ENCODE measurements at places on chromosomes 5 and 9.

DNA sequence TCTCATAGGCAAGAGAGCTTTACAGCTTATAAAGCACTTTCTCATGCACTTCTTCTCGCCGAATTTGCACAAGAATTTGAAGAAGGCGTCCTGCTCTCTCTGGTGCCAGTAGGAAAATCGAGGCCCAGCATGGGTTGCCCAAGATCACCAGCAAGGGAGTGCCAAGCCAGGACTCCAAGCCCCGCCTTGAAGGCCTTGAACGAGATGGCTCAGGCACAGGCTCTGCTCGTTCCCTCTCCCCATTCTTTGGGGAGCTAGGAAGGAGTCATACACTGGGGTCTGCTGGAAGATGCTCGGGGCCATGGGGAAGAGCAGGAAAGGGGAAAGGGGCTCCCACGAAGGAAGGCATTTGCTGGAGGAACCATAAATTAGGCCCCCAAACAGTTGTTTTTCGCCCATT lies 46.7 kb downstream of the PAX5 start:
- no peak for DNase-seq

DNA sequence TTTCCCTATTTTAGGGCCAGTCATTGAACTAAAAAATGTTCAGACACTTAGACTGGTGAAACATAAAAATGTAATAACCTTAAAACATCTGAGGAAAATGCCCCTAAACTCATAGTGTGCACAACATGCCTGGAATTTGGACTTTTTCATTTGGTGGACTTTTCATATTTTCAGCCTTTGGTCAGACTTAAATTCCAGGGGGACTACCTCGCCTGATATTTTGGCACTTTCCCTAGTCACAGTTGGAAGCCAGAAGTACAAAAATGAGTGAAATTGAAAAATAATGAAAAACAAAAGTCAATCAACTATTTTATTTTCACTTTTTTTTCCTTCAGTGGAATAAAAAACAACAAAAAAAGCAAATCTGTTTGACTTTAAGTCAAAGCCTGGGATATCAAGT lies 256.2 kb downstream of the ACTL7B start:
- DNase-seq, result no peak

DNA sequence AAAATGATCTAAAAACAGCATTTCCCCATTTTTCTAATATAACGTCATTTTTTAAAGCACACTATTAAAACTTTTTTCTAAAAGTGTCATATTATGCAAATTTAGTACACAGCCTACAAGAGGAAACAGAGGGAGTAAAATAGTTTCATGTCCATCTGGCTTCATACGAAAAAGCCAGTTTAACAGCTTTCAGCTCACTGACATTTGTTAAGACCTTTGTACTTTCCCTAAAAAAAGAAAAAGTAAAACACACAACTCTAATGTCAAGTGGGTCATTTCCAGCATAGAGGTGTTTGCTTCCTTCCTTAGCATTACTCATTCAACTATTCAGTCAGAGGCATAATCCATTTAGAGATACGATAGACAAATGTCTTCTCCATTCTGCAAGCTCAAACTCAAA lies 49.4 kb downstream of the ABHD17B start:
- DNase-seq, result no peak

DNA sequence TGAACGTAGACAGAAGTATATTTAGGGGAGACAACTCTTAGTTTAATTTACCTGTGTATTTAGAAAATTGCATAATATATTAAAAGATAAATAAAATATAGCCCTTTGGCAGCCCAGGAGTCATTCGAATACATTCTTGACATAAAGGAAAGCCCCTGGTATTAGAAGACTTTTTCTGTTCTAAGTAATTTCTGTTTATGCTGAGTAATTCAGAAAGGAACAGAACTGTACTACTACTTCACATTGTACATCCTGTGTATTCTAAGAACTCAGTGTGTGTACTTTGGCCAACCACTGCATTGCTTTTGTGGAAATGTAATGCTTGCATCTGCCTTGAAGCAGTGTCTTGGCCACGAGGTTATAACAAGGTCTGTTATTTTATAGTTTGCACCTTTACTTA lies 136.4 kb downstream of the KDM4C start:
- no peak for DNase-seq

GRCh38 chr5:169874621-169875020 lies 105.7 kb downstream of the INSYN2B start:
- no peak for DNase-seq

DNA sequence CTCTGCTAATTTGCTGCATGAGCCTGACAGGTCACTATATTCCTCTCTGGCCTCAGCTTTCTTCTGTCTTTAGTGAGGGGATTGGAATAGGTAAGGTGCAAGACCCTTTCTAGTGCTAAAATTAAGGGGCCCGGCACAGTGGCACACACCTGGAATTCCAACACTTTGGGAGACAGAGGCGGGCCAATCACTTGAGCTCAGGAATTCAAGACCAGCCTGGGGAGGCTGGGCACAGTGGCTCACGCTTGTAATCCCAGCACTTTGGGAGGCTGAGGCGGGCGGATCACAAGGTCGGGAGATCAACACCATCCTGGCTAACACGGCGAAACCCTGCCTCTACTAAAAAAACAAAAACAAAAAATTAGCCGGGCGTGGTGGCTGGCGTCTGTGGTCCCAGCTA lies 37.2 kb downstream of the EGR1 start:
- no peak for DNase-seq

DNA sequence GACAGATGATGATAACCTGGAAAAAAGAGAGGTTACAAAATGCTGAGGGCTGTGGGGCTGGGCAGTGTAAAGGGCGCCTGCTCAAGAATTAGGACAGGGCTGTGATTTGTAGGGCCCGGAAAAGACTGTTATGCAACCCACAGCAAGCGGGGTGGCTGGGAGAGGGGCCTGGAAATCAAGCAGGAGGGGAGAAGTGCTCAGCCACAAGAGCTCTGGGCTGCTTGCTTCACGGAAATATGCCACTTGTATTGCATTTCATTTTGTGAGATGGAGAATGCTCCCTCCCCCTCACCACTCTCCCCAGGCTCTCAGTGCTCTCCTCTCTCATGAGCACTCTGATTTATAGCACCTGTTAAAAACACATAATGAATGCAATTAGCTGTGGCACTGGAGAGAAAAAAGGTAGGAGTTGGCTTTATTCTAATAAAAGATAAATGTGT lies 8.4 kb upstream of the HAND1 start:
- no peak for DNase-seq

- DNase-seq, result no peak
Observed at GRCh38 chr9:129250786-129251185, 72.7 kb upstream of the IER5L start.

GRCh38 chr9:138020795-138021182 lies 143.2 kb downstream of the CACNA1B start:
- no peak for DNase-seq

GRCh38 chr5:135490245-135491037 lies 38.3 kb upstream of the TIFAB start:
- no peak for DNase-seq

- DNase-seq, result no peak
Observed at GRCh38 chr9:89953824-89954615, 349.2 kb downstream of the GADD45G start.

DNA sequence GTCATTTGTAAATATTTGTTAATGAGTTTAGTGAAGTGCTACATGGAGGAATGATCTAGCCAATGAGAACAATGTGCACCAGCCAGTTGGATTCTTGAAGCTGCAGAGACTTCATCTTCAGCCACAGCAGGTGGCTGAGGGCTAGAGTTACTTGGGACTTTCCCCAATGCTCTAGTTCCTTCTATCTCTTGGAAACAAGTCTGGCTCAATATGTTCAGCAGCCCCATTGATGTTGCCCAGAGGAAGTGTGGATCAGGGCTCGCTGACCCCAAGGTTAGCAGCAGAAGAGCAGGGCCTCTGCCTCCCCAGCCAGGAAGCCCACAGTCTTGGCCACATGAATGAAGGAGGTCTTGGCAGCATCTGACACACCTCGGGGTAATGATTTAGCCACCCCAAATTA lies 117.5 kb downstream of the SLC1A3 start:
- no peak for DNase-seq

GRCh38 chr5:43432486-43433375 lies 20.5 kb upstream of the CCL28 start:
- DNase-seq, result peak; percentile 92

GRCh38 chr5:169433221-169433651 lies 132.3 kb upstream of the SLIT3 start:
- DNase-seq, result no peak

DNA sequence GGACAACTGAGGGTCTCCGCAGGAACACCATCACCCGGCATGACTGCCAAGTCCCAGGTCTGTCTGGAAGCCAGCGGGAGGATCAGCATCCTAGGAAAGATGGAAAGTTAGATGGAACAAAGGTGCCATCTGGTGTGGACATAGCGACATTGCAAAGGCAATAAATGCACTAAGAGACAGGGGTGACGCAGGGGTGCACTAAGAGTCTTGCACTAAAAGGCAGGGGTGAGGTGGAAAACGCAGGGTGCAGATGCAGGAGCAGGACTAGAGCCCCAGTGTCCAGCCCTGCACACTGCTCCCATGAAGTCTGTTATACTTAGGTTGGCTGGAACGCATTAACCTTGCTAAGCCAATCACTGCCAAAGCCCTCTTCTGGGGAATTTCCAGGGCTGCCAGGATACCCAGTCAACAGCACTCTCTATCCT lies 15.5 kb downstream of the ATOX1 start:
- DNase-seq, result peak; percentile 86

- DNase-seq, result no peak
Observed at GRCh38 chr5:32331217-32331934, 18.6 kb upstream of the MTMR12 start.

- DNase-seq, result peak; percentile 66
Observed at GRCh38 chr5:152532714-152533113, 127.6 kb upstream of the NMUR2 start.

- peak; percentile 30 for DNase-seq
Observed at GRCh38 chr5:154092356-154093141, 53.8 kb downstream of the MFAP3 start.

DNA sequence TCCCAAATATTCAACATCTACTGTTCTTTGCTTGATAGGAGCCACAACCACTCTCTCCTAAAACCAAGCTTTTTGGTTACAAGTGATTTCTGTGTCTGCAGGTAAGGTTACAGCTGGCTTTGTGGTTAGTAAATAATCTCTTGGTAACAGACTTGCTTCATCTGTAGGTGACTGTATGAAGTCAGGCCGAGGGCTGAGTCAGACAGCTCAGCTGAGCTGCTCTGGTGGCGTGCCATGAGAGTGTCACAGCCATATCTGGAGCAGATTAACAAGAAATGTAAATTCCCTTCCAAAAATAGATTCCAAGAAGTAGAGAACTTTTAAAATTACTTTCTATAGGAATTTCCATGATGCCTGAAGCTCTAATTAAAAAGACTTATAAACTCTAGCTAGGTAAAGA lies 23.7 kb upstream of the TAS2R1 start:
- no peak for DNase-seq

DNA sequence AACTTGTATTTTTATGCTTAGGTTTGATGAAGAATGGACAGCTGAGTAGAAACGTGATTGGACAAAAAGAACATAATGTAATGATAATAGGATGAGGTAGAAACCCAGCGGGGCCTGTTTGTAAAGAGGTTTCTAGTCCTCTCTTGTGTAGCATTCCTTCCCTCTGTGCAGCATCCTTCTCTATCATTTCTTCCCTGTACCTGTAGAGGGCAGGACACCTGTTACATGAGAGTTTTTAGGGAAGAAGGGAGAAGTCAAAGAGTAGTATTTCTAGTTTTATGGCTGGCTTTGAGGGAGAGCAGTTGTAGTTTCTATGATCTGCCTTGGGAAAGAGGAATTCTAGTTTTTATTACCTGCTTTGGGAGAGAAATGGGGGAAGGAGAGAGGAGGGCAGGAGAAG lies 162.1 kb upstream of the FST start:
- no peak for DNase-seq

- DNase-seq, result no peak
Observed at GRCh38 chr5:142749321-142749720, 20.9 kb upstream of the ARHGAP26 start.

DNA sequence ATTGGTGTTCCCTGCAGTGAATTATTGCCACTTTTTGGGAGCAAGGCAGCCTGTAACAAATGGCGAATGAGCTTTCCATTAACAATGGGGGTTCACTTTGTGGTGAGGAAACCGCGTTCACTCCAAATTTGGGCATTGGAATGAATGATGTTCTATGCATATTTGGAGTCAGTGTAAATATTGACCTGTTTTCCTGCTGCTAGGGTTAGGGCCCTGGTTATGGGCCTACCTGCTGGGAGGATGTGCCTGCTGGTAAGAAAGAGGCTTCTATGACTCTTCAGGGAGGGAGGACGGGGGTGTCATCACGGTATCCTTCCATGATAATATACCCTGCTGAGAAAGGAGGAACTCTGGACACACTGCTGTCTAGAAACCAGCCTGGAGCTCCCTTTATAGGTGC lies 29.0 kb downstream of the C9orf50 start:
- no peak for DNase-seq

DNA sequence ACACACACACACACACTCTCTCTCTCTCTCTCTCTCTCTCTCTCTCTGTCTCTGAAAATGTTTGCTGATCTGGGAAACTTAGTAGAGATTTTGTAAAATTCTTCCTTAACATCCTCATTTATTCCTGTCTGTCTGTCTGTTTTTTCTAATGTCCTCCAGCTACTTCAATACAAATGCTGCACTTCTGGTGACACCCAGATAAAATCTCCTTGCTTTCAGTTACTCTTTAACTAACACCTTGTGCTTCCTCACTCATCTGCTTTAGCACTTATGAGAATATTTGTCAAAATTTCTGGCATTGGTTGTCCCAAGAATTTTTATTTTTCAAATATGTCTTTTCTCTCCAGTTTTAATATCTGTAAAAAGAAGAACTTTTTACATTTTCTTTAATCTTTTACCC lies 35.0 kb upstream of the ARRDC3 start:
- peak; percentile 14 for DNase-seq

DNA sequence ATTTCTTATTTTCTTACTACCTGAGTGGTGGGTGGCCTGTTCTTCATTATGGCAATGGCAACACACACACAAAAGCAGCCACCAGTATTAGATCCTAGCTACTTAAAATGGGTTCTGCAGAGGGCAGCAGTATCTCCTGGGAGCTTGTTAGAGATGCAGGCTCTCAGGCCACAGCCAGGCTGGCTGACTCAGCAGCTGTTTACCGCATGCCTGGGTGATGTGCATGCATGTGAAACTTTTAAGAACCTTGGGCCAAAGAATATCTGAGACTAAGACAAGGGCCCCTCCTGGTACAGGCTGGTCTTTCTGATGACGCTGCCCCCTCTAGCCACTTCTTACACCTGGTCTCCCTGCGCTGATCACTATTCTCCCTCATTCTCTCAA lies 399.0 kb downstream of the MED10 start:
- no peak for DNase-seq

- no peak for DNase-seq
Observed at GRCh38 chr5:169935762-169936161, 44.5 kb downstream of the INSYN2B start.

Measured in A549 (cell line).